ENCODE measurements at places on chromosomes 11 and 22.

GRCh38 chr11:65903715-65904114, 3.5 kb upstream of the FOSL1 start:
- DNase-seq: no peak

GRCh38 chr11:12525466-12526055, 148.2 kb downstream of the PARVA start:
- DNase-seq: no peak

GRCh38 chr11:116439361-116439677, 333.5 kb downstream of the BUD13 start:
- no peak for DNase-seq

GRCh38 chr11:35727140-35727539, 64.6 kb downstream of the TRIM44 start:
- no peak for DNase-seq

GRCh38 chr11:130872981-130873380, 43.3 kb downstream of the SNX19 start:
- no peak for DNase-seq

DNA sequence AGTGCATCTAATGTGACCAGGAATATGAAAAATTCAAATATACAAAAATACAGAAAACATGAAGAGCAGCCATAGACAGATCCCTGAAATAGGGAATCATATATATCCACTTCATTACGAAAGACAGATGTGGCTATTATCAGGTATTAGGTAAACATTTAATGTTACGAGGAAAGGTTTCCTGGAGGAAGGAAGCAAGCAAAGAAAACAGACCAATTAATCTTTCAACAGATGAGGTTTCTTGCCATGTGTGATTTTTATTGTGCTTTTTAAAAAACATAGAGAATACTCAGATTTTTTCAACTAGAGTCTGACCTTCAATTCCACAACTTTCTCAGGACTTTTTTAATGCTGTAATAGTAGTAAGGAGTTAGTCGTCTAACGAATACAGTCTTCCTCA, 24.3 kb upstream of the GAB2 start:
- no peak for DNase-seq
